ENCODE measurements at places on chromosomes 7 and 10.

- no peak for DNase-seq
Observed at GRCh38 chr7:92404170-92404614, 43.1 kb upstream of the GATAD1 start.

GRCh38 chr7:24704311-24704710 lies 53.0 kb downstream of the GSDME start:
- DNase-seq, result no peak

DNA sequence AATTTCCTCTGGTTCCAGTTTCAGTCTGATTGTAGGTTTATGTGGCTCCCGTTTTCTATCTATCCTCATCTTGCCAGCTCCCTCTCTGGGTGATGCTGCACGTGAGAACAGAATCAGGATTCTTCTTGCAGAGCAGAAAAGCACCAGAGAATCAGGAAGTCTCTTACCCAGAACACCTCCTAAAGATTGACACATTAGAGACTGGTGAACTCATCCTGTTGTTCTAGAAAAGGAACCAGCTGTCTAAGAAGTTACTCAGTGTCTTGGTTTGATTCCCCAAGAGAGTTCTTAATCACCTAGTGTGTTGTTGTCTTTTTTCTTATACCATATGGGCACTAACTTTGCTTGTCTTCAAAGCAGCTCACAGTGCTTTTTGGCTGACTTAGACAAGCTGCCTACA lies 152.4 kb downstream of the DGKI start:
- no peak for DNase-seq

- DNase-seq, result no peak
Observed at GRCh38 chr10:66964946-66965345, 39.1 kb downstream of the LRRTM3 start.

DNA sequence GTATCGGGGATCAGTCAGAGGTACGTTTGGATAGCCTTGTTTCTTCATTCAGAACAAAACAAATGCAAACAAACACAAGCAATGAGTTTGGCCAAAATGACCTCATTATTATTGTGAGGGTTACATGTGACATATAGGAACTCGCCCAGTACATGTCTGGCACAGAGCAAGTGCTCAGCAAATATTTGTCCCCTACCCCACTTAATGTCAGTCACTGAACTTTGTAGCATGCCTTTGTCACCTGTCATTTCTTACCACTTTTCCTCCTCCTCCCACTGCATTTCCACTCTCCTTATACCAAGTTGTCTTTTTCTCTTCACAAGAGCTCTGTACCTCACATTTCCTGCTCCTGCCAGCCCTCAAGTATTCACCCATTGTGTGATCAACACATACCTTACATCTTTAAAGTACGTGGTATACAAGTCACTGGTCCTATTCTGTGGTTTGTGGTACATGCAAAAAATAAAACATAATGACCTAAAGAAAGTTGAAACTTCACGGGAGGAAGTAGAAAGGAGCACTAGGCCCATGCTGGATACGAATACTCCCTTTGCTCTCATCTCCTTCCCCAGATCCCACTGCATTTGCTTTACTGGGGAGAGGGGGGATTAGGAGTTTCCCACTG lies 236.0 kb downstream of the INHBA start:
- peak; percentile 49 for DNase-seq

- no peak for DNase-seq
Observed at GRCh38 chr7:64874562-64875250, 28.4 kb upstream of the ZNF273 start.

DNA sequence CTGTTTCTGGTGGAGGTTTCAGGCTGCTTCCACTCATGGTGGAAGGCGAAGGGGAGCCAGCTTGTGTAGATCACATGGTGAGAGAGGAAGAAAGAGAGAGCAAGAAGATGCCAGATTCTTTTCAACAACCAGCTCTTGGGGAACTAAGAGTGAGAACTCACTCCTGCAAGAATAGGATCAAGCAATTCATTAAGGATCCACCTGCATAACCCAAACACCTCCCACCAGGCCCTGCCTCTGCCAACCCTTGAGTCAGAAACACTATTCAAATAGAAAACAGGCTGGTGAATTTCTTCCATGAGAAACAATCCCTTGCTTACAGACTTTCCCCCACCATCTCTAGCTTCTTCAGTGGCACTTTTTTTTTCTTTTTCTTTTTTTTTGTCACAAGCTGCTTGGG lies 317.2 kb downstream of the GPR158 start:
- DNase-seq, result no peak

- peak; percentile 83 for DNase-seq
Observed at GRCh38 chr10:69801094-69801433, 642 bp upstream of the COL13A1 start.

- DNase-seq, result no peak
Observed at GRCh38 chr10:4066581-4067390, 281.8 kb upstream of the KLF6 start.

DNA sequence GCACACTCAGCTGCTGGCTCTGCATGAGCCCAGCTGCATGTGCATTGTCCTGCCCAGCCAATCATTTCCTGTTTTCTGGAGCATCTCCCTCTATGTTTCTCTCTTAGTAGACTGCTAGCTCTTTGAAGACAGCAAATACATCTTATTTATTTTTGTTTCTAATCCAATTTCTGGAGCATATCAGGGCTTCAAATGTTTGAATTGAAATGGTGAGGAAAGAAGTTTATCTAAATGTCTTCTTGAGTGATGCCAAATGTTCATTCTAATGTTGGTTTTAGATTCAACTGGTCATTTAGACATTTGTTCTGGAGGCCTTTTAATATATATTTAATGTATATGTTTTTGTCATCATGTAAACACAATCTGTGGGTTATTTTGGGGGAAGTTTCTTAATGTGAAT lies 141.9 kb downstream of the DNAJB9 start:
- DNase-seq, result no peak

GRCh38 chr10:125641398-125641797 lies 41.6 kb downstream of the TEX36 start:
- no peak for DNase-seq

GRCh38 chr7:29962035-29962434 lies 27.6 kb downstream of the SCRN1 start:
- no peak for DNase-seq

DNA sequence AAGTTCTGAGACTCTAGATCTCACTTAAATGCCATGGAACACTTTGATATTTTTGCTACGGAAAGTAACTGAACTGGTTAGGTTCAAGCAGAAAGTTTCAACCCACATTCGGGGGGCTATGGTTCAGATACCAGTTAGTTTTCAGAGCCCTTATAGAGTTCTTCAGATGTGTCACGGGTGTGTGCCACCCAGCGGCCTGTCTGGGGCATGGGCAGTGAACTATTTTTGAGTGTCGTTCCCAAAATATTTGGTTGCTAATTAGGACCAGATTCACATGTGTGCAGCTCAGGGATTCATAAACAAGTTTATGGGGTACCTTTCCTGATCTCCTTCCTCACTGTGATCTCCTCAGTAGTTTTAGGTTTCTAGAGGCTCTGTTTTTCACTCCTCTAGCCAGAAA lies 271.9 kb downstream of the C7orf25 start:
- no peak for DNase-seq

DNA sequence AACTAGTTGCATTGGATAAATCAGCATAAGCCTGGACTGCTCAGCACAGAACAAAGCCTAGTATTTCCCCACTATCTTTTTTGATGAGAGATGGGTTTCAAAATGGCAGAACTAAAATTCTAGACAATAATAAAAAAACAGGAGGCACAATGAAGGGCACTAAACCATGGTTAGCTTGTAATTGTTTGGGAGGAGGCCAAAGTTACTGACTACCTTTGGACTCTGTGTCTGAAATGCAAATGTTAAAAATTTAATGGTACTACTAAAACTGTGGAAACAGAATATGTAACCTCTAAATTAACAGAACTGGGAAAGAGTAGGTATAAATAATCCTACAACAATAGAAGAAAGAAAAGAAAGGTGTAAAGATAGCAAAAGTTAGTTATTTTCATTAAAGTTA lies 13.0 kb downstream of the ADAM12 start:
- no peak for DNase-seq

DNA sequence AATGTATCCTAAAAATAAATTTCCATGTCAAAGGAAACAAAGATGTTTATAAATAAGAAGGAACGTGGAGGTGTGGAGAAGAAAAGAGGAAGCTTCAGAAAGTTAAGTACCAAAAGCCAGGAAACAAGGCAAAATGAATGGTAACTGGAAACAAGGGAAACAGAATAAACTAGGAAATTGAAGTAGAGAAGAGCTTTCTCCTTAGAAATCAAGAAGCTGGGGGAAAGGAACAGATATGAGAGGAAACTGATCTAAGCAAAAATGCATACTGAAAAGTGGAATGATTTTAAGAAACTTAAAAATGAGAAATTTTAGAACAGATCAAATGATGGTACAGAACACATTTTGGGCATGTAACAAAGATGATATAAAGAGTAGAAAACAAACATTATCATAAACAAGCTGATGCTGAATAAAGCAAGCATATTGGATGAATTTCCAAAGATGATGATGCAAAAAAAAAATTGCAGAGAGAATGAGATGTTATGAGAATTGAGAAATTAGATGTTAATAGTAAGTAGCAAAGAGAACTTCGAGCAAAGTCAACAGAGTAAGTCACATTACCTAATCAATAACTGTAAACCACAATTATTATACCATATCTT lies 1.9 kb downstream of the BRAF start:
- DNase-seq, result no peak

- no peak for DNase-seq
Observed at GRCh38 chr7:24384362-24385030, 100.5 kb downstream of the NPY start.
